Left renal pelvis (tissue), 4 donors: ENCODE measurements at places on chromosomes 5 and 9.
A peak's percentile ranks its signal among the peaks of the same experiment; 100 is the strongest.

- no peak for DNase-seq
Measured at GRCh38 chr5:147017191-147017590, 138.6 kb upstream of the PPP2R2B start.

- no peak for DNase-seq
Measured at GRCh38 chr9:110447476-110447875, 109.8 kb upstream of the TXNDC8 start.

DNA sequence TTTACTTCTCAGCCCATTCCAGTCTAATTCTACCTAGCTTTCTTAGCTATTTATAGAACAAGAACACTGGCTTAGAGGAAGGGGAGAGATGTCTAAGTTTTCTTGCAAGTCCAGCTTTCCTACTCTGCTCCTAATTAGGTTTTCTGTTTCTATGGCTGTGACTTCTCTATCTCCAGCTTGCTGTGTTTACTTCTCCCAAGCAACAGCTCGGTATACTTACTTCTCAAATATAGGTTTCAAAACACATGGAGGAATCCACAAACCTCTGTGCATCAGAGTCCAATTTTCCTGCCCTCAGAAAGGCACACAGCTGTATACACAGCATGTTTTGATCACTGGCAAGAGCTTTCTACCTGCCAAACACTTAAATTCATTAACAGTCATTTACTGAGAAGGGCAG, 17.4 kb upstream of the HMGCR start:
- DNase-seq, result no peak

GRCh38 chr9:2299843-2300205, 284.7 kb downstream of the SMARCA2 start:
- DNase-seq, result no peak

GRCh38 chr9:133658442-133659431, 22.6 kb downstream of the DBH start:
- DNase-seq, result no peak

DNA sequence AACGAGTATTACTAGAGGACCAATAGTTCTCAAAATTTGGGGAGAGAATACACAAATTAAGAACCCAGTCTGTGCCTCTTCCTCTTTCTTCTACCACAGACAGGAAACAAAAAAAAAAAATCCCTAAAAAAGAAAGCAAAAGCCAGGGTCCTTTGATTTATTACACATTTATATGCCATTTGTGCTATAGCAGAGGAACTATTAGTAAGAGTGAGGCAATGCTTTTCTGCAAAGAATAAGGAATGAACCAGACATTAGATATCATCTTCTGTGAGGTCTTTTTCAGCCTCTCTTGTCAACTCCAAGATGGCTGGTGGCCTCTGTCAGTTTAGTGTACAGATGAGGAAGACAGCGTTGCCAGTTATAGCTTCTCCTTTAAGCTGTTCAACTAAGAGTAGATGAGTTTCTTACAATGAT, 127.6 kb downstream of the RFX3 start:
- DNase-seq, result no peak

- DNase-seq, result no peak
Measured at GRCh38 chr5:66912787-66913186, 283.8 kb downstream of the CD180 start.

DNA sequence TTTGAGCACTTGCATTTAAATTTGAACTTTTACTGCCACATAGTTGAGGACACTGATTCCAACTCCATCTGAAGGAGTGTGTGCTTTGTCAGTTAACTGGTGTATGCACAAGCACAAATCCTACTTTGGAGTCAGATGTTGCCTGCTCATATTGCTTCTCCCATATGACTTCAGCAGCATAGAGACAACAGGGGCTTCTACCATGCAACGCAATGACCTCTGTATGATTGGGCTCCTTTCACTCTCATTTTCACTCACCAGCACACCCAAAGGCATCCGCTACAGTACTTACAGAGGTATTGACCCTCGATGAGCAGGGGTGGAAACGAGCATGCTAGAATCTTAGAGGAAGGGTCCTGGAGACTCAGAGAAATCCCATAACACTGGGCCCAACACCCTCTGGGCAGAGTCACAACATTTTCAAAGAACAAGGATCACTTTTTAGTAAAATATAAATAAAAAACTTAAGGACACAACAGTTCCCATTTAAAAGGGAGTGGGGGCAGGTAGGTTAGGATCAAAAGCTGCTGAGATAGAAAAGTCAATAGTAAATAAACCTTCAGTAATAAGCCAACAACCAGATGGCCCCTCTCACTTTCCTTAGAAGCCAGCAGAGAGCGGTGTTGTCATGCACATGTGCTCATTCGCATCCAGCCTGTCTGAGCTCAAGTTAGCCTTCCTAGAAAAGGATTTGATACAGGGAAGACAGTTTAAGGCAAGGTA, 203.8 kb downstream of the SNCAIP start:
- peak; percentile 55 for DNase-seq

- DNase-seq, result no peak
Measured at GRCh38 chr9:105191508-105192121, 52.8 kb upstream of the SLC44A1 start.

GRCh38 chr5:141560725-141561483, 57.9 kb downstream of the DIAPH1 start:
- peak; percentile 87 for DNase-seq

- DNase-seq, result no peak
Measured at GRCh38 chr5:139796061-139796806, 626 bp downstream of the PSD2 start.

DNA sequence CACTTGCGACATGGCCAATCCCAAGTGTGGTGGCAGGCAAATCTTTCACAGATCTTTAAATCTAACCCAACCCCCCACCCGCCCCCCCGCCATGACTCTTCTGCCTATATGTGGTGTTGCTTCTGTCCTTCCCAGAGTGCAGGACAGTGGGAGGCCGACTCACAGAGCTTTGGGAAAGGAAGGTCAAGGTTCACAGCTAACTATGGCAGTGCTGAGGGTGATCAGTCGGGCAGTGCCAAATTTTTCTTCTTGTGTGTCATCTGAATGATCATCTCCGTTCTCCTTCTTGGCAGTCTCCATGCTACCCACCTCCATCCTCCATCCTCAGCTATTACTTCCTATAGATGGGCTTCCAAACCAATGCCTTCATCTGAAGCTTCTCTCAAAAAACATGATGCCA, 129.0 kb upstream of the NFIB start:
- DNase-seq, result no peak

DNA sequence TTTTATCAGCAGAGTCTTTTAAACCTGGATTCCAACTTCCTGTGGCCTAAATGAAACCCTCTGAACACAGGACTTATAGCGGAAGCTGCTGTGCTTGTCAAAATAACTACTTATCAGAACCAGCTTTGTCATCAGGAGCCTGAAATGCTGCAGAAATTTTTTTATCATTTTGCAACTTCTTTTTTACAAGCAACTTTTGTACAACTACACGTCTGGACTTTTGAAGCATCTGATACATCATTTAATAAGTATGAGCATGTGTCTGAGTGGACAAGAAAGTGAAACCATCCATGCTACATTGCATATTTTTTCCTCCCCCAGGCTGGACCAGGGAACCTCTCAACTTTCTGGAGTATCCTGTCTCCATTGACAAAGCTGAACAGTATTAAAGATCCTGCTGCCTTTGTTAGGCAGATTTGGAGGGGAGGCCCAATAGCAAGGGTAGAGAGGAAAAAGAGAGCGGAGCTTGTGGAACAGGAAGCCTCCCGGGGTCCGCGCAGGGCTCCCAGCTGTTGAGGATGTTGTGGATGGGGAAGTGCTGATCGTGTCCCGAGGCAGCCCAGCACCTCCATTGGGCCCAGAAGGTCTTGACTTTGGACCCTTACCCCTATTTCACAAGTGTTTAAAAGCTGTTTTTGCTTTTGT, 196.6 kb downstream of the MSX2 start:
- no peak for DNase-seq

- DNase-seq, result no peak
Measured at GRCh38 chr9:20863945-20864344, 167.5 kb downstream of the HACD4 start.

DNA sequence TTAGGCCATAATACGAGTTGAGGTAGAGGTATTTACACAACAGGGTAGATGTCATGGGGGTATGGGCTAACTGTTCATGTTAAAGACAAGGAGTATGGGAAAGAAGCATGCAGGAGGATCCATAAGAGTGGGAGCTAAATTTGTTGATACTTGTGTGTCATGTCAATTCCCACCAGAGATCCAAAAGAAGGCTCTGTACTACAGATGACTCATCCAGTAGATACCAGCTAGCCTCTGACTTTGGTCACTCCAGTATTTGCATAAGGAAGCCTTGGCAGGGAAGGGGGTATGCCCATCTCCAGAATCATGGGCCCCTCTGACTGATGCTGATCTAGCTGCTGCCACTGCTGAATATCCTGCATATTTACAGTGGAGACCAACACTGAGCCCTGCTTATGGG, 743.7 kb upstream of the GRAMD2B start:
- DNase-seq, result no peak

GRCh38 chr9:14616188-14616982, 76.8 kb downstream of the ZDHHC21 start:
- DNase-seq, result peak; percentile 16

DNA sequence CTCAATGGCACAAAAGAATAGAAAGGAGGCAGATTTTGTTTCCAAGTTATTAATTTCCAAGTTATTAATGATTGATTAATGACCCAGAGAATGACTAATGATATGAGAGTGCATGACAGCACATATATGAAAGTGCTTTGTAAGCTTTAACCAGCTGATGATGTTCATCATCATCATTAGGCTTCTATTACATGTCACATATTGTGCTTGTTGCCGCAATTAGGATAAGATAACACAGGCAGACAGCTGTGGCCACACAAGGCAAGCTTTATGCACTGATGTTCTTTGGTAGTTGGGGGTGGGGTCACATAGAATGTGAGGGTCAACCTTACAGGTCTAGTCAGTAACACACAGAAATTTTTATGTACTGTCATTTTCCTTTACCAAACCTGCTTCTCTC, 219.7 kb downstream of the TRPM3 start:
- DNase-seq, result no peak

DNA sequence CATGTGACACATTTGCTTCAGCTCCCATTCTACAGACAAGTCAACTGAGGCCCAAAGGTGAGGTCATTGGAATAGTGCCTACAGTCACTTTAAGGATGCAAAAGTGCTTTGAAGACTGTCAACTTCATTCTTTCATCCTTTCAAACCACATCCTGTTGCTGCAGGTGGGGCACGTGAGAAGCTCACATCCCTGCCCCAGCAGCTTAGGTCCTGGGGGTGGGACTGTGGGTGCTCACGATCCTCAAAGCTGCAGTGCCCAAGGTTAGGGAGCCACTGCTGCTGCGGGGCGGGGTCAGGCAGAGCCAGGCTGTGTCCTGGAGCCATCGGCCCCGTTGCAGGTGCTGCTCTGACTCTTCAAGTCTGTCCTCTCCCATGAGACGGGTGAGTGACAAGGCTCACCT, 57.9 kb upstream of the IER5L start:
- DNase-seq, result no peak

GRCh38 chr5:145697251-145697990, 137.7 kb downstream of the PRELID2 start:
- no peak for DNase-seq

DNA sequence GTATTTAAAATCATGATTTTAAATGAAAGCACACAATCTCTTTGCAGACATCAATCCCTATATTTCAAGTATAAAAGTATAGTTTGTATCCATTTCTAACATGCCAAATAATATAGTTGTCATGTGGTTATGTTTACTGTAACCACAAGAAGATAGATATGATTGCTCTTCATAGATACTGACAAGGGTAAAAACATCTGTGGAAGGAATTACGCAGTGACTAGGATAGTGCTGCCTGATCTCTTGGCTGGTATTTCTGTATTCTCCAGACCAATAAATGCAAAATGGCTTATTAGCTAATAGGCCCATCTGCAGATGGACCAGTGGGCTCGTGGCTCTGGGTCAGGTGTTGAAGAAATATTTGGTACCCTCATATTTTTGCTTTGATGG, 34.9 kb upstream of the FBN2 start:
- no peak for DNase-seq

DNA sequence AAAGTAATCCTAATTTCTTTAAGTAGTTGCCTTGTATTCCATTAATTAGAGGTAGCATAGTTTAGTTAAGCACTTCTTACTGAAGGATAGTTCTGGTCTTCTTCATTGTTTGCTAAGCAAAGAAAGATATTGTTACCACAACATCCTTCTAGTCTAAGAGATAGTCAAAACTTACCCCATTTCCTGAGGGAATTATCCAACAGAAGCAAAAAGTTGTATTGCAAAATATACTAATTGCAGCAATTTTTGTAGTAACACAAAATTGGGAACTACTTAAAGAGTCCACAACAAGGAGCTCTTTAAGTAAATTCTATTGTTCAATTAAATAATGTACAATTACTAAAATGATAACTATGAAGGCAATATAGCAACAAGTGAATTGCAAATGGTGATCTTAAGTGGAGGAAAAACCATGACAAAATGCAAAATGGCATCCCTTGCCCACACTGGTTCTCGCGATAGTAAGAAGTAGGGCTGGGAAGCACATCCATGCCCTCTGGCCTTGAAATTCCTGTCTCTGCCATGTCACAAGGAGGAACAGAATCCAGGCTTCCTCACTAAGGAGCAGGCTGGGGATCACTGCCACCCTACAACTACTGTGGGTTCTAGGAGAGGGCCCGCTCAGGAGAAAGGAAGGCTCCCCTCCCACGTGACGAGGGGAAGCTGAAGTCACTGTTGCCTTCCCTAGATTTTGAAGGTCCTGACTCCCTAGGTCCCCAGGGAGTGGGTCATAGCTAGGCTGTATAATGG, 23.3 kb upstream of the MEGF9 start:
- no peak for DNase-seq

DNA sequence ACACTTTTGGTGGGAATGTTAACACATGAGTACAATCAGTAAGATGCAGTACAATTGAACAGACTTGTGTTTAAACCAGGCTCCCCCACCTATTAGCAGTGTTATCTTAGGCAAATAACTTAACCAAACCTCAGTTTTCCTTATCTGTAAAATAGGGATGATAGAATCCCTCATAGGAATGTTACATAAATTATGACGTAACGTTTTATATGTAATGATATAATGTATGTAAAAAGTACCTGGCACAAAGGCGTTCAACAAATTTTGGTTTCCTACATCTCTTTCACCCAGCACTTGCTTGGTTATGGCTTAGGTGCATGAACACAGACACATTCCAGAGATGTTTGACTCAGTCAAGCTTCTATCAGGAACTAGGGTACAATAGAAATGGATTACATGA, 26.7 kb upstream of the IL33 start:
- DNase-seq, result no peak

GRCh38 chr9:129138144-129138462, 26.9 kb downstream of the PTPA start:
- DNase-seq, result no peak

- DNase-seq, result no peak
Measured at GRCh38 chr5:123617561-123617960, 105.6 kb downstream of the CSNK1G3 start.

GRCh38 chr5:60295423-60295822, 401.9 kb upstream of the PDE4D start:
- DNase-seq, result no peak

- DNase-seq, result no peak
Measured at GRCh38 chr5:160092960-160093707, 26.1 kb downstream of the PWWP2A start.
